ENCODE measurements at places on chromosomes 3 and 15. TPM values are rescaled to one million over a fixed set of nuclear protein-coding genes. Genes with fewer than 3 reads are reported as not detected.

The GLDN gene
- total RNA-seq: 0.22 TPM

The EOMES gene
- not detected for total RNA-seq

The CHRNA7 gene
- total RNA-seq: 0.37 TPM

The SLCO2A1 gene
- under 0.01 TPM for total RNA-seq

The LRRC2 gene
- 7.4 TPM for total RNA-seq

The TMPRSS7 gene
- total RNA-seq: 0.11 TPM

The SPINK8 gene
- not detected for total RNA-seq

The KNG1 gene
- not detected for total RNA-seq

The DAZL gene
- not detected for total RNA-seq

The EMC7 gene
- total RNA-seq: 44.7 TPM

The TICRR gene
- 3.2 TPM for total RNA-seq

The ACTRT3 gene
- total RNA-seq: 3.7 TPM

The CDC25A gene
- total RNA-seq: 15.9 TPM

The ABI3BP gene
- 7.0 TPM for total RNA-seq

The PLA2G4F gene
- total RNA-seq: 0.12 TPM

The HTR3E gene
- total RNA-seq: not detected

The NRG4 gene
- total RNA-seq: not detected

The RAP2B gene
- 31.4 TPM for total RNA-seq

The ZNF660 gene
- 1.7 TPM for total RNA-seq

The ARID3B gene
- total RNA-seq: 1.5 TPM

The CSPG5 gene
- under 0.01 TPM for total RNA-seq

The LSAMP gene
- total RNA-seq: 1.00 TPM

The PIGZ gene
- 3.9 TPM for total RNA-seq

The CTDSPL gene
- 38.2 TPM for total RNA-seq

The SOX2 gene
- total RNA-seq: not detected

The NEK10 gene
- total RNA-seq: 7.0 TPM

The MME gene
- 267 TPM for total RNA-seq

The GOLGA8G gene
- total RNA-seq: not detected

The ISL2 gene
- total RNA-seq: 0.12 TPM

The ACKR4 gene
- 1.5 TPM for total RNA-seq

The ZNF620 gene
- total RNA-seq: 0.87 TPM

The MASP1 gene
- 56.8 TPM for total RNA-seq

The TMEM115 gene
- 38.7 TPM for total RNA-seq

The EPHB3 gene
- 8.5 TPM for total RNA-seq

The KY gene
- total RNA-seq: 1.1 TPM

The TNNC1 gene
- 0.33 TPM for total RNA-seq

The NLGN1 gene
- 20.1 TPM for total RNA-seq

The SLC24A5 gene
- total RNA-seq: not detected

The CAPN3 gene
- total RNA-seq: 0.44 TPM

The SEMA6D gene
- 4.5 TPM for total RNA-seq

The SPESP1 gene
- total RNA-seq: 3.2 TPM

The STRC gene
- not detected for total RNA-seq

The SLC49A4 gene
- 18.2 TPM for total RNA-seq

The HRG gene
- total RNA-seq: not detected

The SGO1 gene
- 16.2 TPM for total RNA-seq

The TPRG1 gene
- 1.8 TPM for total RNA-seq

The MED12L gene
- total RNA-seq: 0.25 TPM

The DLEC1 gene
- total RNA-seq: 0.12 TPM

The CPLX3 gene
- total RNA-seq: not detected

The LYZL4 gene
- total RNA-seq: not detected

The PPP1R14D gene
- not detected for total RNA-seq

All from uterine smooth muscle cell (primary cell).